GM18507 (cell line): ENCODE measurements at places on chromosomes 16 and 17.

DNA sequence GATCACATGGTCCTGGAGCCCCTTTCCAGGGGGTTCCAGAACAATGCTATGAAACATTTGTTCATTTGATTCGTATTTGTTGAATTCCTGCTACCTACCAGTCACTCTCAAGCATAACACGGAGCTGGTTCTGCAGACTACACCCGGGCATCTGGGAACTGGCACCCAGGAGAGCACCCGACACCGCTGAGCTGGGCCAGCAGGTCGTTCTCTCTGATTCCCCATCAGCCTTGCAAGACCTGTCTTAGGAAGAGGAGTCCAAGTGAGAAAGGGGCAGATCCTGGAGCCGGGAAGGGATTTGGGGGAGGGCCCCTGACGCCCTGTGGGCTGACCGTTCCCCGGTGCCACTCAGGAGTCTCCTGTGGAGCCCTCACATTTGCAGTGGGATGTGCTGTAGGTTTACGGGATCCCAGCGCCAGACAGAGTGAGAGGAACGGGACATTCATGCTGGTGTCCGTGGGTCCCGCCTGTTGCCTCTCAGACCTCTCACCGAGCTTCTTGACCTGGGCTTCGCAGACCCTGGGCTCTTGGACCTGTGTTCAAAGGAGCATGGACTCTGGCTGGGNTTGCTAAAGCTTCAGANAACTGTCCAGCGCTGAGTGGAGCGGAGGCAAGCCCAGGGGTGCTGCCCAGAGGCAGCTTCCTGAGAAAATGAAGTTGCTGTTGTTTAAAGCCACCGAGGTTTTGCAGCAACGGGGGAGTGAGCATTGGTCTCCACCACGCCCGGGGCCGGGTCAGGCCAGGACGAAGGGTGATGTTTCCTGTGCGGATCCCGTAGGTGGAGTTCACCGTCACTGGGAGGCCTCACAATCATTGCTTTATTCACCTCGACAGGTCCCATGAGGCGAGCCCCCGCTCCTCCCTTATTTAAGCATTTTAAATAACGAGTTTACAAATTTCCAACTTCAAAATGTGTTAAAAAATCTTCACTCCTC lies 49.2 kb downstream of the METRNL start:
- DNase-seq: no peak

GRCh38 chr16:10154389-10154788 lies 27.8 kb downstream of the GRIN2A start:
- no peak for DNase-seq

- no peak for DNase-seq
Observed at GRCh38 chr17:74754832-74755231, 6.4 kb downstream of the NHERF1 start.

GRCh38 chr17:57899822-57900221 lies 50.0 kb upstream of the MRPS23 start:
- no peak for DNase-seq

GRCh38 chr17:48641541-48642058 lies 15.4 kb upstream of the HOXB9 start:
- DNase-seq: no peak

GRCh38 chr17:40017422-40018080 lies 2.3 kb downstream of the CSF3 start:
- DNase-seq: no peak

GRCh38 chr16:89104930-89105571 lies 11.4 kb downstream of the ACSF3 start:
- peak; percentile 59 for DNase-seq

DNA sequence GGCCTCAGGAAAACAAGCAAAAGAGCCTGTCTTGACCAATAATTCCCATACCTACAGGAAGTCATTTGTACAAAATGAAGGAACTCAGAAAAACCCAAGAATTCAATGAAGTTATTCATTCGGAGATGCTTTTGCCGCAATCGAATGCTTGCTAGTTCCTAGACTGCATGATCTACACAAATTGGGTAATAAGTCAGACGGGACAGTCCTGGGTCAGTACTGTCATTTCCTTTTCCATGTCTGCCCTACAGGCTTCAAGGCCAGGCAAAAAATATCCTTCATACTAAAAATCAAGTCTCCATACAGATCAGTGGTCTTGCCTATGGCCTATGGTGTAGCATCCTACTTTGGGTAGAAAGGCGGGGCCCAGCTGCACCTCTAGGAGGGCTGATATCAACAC lies 71.4 kb downstream of the CFDP1 start:
- no peak for DNase-seq

DNA sequence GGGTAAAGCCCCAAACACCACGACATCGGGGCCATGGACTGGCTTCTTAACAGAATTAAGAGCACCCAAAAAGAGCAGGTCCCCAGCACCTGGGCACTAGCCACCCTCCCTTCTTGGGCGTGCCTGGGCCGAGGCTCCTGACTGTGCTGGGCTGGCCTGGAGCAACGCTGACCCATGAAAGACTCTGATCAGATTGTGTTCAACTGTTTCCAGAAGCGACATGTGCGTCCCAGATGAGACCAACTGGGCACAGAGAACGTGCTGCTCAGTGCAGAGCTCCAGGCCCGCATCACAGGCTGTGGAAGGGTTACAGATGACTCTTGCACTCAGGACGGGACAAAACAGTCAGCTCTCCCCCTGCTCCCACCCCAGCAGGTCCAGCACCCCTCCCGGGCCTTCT lies 100.7 kb downstream of the KCNJ12 start:
- no peak for DNase-seq

DNA sequence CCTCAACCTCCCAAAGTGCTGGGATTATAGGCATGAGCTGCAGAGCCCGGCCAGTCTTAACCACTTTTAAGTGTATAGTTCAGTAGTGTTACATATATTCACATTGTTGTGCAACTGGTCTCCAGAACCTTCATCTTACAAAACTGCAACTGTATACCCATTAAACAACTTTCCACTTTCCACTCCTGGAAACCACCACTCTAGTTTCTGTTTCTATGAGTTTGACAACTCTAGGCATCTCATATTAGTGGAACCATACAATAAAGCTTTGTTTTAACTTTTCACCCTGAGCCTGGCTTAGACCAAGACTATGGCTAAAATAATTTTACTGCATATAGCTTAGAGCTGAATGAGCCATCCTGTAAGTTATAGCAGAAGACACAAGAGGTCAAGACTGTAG lies 108.0 kb upstream of the GOT2 start:
- no peak for DNase-seq

- DNase-seq: no peak
Observed at GRCh38 chr17:56929362-56929969, 15.6 kb upstream of the TRIM25 start.

GRCh38 chr16:46974352-46974751 lies 878 bp upstream of the DNAJA2 start:
- no peak for DNase-seq

GRCh38 chr16:65002265-65002664 lies 119.6 kb downstream of the CDH11 start:
- no peak for DNase-seq

- DNase-seq: no peak
Observed at GRCh38 chr17:65657251-65657828, 95.9 kb upstream of the AXIN2 start.

DNA sequence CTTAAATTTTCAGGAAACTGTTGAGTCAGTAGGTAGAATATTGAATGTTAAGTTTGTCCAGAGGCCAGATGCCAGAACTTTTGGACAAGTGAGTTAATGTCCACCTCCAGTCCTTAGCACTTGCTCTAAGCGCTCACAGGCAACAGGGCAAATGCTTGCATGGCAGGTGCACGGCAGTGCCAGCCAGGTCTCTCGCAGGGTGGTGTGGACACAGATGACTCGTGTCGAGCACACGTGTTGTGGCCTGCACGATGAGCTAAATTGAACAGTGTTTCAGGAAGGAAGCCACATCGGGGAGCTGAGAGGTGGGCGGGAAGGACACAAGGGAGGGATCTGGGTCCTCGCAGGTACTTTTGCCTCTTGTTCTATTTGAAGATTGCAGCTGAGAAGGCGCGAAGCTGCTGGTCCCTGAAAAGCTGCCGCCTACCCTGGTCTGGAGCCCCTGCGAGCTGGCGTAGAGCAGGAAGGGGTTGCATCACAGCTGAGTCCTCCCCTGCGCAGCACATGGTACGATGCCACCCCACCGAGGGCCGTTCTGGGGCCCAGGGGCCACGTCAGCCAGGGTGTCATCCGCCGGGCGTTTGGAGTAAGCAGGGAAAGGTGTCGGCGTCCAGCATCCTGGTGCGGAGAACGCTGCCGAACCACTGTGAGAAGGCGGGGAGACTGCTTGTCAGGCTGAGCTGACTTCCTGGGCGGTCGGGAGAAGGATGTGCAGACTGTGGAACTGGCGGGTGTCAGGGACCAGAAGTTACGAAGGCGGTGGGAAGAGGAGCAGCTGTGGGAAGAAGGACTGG lies 6.3 kb downstream of the RAB40C start:
- no peak for DNase-seq

- DNase-seq: no peak
Observed at GRCh38 chr16:26149364-26150190, 457.8 kb downstream of the HS3ST4 start.

- no peak for DNase-seq
Observed at GRCh38 chr17:16044487-16044886, 44.9 kb downstream of the TTC19 start.

- no peak for DNase-seq
Observed at GRCh38 chr16:25905810-25906209, 214.1 kb downstream of the HS3ST4 start.

DNA sequence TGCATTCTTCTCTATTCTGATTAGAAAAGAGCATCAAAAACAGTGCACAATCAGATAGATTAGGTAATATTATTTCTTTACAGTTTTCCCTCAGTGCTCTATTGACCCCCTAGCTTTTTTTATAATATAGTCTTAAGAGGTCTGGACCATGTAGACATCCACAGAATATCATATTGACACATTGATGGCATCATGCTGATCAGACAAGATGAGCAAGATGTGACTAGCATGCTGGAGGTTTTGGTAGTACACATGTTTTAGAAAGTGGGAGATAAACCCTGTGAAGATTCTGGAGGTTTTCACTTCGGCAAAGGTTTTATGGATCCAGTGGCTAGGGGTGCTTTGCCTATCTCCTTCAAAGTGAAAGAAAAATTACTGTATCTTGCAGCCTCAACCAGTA lies 2.8 kb upstream of the ABCA8 start:
- DNase-seq: no peak

DNA sequence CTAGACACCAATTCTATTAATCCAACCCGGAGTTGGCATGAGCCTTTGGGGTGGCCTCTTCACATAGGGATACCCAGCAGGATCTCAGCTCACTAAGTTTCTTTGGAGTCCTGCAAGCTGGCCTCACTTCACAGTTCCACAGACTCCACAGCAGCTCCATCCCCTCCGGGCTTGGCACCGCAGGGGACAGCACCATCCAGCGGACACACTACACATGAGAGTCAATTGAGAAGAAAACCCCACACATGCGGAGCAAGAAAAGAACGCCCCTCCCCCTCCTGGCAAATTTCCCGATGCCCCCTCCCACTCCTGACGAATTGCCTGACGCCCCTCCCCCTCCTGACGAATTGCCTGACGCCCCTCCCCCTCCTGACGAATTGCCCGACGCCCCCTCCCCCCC lies 31.1 kb downstream of the KLHDC4 start:
- no peak for DNase-seq

- DNase-seq: no peak
Observed at GRCh38 chr16:88323041-88323440, 59.7 kb upstream of the ZNF469 start.

- DNase-seq: no peak
Observed at GRCh38 chr17:81821603-81822311, 11.3 kb downstream of the MCRIP1 start.

- DNase-seq: no peak
Observed at GRCh38 chr17:44623070-44623725, 33.1 kb upstream of the MEIOC start.

DNA sequence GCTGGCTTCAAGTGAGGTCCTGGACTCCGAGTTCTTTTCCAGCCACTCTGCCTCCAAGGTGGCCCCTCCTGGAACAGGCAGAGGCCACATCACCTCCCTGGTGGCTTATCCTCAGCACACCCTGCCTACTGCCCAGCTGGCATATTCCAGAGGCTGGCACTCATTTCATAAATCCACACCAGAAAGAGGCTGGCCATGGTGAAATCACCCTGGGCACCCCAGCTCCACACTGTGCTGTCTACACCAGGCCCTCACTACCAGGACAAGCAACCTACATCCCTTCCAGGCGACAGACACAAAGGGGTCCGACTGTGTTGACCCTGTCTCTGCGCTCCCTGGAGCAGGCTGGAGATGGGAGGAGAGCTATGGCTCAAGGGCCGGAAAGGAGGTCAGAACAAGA lies 100.2 kb downstream of the C16orf78 start:
- no peak for DNase-seq

DNA sequence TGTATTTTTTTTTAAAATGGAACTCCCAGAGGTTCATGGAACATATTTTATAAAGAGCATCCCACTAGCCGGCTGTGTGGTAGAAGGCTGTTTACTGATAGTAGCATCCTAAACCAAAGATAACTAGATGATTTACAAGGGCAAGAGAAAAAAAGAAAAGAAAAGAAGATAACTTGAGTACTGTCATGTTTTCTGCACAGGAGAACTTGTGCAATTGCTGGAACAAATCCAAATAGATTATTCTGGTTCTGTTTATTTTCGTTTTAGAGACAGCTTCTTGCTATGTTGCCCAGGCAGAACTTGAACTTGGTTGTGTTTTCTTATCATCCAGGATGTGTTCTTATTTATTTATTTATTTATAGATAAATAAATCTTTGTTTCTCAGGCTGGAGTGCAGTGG lies 20.9 kb upstream of the PPM1D start:
- DNase-seq: no peak

GRCh38 chr17:78904371-78904770 lies 1.4 kb upstream of the CEP295NL start:
- DNase-seq: no peak

GRCh38 chr16:21275529-21275928 lies 2.6 kb downstream of the CRYM start:
- DNase-seq: no peak

DNA sequence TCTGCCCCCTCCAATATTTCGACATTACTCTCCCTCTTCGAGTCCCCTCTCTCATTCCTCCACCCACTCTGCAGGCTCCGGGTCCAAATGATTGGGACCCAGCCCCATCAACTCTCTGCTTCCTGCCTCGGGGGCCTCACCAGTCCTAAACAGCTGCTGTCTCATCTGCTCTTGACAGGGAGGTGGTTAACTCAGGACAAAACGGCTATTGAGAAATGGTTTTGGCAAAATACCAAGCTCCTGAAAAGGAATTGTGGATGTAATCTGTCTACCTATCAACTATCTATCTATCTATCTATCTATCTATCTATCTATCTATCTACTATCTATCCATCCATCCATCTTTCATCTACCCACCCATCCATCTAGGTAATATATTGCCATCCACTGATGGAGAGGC lies 2.2 kb downstream of the CD300H start:
- no peak for DNase-seq

DNA sequence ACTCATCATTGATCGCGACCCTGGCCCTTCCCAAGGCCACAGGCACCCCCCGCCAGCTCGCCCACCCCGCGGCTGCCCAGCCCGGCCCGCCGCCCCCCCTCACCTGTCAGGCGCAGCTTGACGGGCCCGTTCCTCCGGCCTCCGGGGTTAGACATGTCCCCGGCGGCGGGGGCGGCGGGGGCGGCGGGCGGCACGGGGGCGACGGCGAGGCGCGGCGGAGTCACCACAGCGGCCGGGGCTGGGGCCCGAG lies 456 bp downstream of the SMURF2 start:
- DNase-seq: no peak
